Bone marrow (tissue), 2 donors: ENCODE measurements at places on chromosomes 13 and 19.

GRCh38 chr19:46000491-46001246, 5.4 kb downstream of the CCDC61 start:
- no peak for DNase-seq

- DNase-seq: no peak
These were observed 4.1 kb downstream of the UBXN6 start for GRCh38 chr19:4453232-4454179.

DNA sequence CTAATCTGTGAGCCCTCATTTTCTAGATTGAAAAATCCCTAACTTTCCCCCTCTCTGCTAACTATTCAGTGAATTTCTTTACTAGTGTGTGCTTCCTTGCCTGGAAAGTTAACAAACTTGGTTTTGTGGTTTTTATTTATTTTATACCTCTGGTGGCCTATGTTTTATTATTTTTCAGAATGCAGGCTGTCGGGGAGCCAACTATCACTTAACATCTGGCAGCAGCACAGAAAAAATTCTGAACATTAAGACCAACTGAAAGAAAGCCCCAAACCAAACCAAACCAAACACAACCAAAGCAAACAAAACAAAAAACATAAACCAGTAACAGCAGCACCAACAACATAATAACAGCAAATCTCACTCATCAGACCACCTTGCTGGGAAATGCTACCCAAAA, 109.0 kb upstream of the KL start:
- no peak for DNase-seq

DNA sequence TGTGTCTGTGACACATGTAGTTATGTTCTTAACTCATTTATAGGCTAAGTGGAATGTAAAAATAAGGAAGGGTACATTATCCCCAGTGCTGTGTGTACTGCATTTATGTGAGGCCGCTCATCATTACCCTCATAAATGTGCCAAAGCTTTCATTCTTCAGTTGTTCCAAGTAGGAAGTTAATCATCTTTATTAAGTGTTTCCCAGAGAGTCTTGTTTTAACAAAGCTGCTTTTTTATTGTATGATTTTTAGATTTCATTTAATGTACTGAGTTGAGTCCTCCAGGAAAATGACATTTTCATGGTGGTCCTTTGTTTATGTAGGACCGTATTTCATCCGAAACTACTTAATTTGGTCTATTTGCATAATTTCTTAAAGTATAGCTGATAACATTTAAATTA, 379.8 kb downstream of the DLEU7 start:
- DNase-seq: no peak

DNA sequence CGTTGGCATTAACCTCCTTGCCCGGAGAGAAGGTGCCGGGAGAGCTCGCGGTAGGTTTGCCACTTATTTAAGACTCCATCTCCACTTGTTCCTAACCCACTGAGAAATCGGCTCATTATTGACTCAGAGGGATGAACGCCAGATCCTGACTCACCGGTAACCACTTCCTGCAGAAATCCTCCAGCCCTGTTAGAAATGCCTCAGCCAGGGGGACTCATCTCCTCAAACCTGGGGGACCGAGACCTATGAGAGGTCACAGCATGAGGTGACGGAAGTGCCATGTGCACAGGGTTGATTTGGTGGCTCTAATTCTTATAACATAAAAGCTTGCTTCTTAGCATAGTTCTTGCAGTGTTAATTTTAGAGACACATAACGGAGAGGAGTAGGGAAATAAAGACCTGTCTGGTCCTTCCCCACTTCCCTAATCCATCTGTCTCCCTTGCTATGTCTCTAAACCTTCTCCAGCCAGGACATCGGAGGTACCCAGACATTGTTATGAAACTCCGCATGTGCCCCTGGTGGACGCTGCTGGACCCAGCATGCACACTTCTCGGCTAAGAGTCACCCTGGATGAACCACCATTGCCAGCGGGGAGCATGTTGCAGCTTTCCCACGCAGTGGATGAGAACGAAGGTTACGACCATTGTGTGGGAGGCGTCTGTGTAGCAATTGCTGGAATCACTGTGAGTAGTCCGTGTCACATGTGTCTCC, 158.9 kb downstream of the EFNB2 start:
- DNase-seq: no peak

GRCh38 chr13:32159137-32159869, 127.7 kb downstream of the FRY start:
- no peak for DNase-seq

DNA sequence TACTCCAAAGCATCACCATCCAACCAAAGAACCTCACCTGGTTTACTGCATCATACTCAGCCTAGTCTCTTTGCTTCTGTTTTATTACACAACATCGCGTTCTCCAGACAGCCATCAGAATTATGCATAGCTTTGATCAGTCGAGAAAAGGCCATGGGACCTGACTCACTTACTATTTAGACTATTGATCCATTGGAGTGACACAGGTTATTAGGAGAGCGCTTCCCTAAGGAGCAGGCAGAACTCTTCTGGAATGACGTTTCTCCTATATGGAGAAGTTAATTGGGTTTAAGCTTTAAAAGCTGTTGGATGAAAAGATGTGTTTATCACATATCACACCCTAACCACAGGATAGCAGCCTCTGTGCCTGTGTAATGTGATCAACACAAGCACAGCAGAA, 649.1 kb upstream of the SLC10A2 start:
- DNase-seq: no peak

GRCh38 chr13:41673640-41674039, 216.3 kb downstream of the RGCC start:
- no peak for DNase-seq

DNA sequence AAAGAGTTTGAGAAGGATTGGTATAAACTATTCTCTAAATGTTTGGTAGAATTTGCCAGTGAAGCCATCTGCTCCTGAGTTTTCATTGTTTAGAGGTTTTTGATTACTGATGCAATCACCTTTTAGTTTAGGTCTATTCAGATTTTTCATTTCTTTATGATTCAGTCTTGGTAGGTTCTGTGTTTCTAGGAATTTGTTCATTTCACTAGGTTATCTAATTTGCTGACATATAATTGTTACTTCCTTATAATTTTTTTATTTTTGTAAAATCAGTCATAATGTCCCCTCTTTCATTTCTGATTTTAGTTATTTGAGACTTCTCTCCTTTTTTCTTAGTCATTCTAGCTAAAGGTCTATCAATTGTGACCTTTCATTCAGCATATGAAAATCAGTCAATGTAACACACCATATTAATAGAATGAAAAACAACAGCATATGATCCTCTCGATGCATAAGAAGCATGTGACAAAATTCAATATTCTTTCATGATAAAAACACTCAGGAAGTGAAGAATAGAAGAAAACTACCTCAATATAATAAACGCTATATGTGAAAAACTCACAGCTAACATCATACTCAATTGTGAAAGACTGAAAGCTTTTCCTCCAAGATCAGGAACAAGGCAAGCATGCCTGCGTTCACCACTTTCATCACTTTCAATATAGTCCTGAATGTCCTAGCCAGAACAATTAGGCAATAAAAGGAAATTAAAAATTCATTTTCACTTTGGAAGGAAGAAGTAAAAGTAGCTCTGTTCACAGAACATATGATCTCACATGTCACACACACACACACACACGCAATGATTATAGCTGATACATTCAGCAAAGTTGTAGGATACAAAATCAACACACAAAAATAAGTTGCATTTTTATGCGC, 149.1 kb downstream of the COG6 start:
- no peak for DNase-seq

GRCh38 chr13:38657191-38657590, 29.7 kb upstream of the FREM2 start:
- DNase-seq: no peak

DNA sequence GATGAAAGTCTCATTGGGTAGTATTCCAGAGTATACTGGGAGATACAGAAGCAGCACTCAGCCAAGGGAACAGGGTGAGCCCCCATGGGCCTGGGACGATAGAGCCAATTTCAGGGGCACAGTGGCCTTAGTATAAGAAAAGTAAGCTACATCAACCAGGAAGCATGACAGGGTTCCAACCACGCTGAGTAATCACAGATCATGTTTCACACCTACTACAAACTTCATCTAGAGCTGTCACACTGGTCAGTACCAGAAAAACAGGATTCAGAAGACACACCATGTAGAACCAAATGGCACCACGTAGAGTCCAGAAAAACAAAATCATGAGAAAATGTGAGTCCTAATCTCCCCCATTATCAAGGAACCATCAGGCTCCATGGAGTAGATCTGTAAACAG, 1292.4 kb upstream of the MIR17HG start:
- no peak for DNase-seq

- peak; percentile 9 for DNase-seq
These were observed 5.3 kb upstream of the CYSLTR2 start for GRCh38 chr13:48648446-48648845.

- DNase-seq: no peak
These were observed 415.4 kb upstream of the PCDH20 start for GRCh38 chr13:61831026-61831425.

DNA sequence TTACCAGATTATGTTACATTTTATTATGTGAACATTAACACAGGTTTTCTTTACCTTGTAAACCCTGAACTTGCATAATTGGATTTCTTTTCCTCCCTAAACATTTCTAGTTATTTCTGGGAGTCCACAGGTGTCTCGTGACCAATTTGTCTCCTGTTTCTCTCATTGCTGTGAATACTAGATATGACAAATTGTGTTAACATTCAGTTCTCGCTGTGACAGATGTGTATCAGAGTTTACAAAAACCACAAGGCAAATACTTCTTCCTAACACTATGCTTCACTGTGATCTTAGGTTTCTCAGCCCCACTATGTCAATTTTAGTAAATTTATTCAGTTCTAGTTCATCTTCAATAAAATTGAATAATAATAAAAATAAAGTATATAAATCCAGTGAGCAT, 1554.9 kb downstream of the EFNB2 start:
- DNase-seq: no peak
